ENCODE measurements at places on chromosomes 12 and 14. TPM values are rescaled to one million over a fixed set of nuclear protein-coding genes. Genes with fewer than 3 reads are reported as not detected.

GRCh38 chr14:100734031-100734990 lies 7.6 kb downstream of the DLK1 start:
- H3K4me3 ChIP-seq, result no peak overlapping the region
- no peaks in the 10 kb centered on the region for H3K36me3 ChIP-seq
- no peak overlapping the region for H3K27ac ChIP-seq
- H3K27me3 ChIP-seq, result peaks cover 1% of the 10 kb centered on the region

DNA sequence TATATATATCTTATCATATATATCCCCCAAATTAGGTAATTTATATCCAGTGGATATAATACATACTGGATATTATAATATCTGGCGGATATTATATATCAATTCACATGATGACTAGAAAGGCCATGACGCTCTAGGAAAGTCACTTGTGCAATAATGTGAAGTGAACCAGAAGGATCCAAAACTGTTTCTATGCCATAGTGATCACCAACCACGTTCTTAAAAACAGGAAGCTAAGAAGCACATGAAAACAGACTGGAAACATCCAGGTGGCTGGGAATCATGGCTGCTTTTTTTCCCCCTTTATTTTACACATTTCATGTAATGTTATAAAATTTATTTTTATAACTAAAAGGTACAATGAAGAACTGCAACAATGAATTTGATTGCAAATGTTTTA lies 1.4 kb downstream of the GUCY2C start:
- no peak overlapping the region for H3K4me3 ChIP-seq
- no peaks in the 10 kb centered on the region for H3K4me1 ChIP-seq
- no peak for DNase-seq
- peaks cover 13% of the 10 kb centered on the region for H3K27me3 ChIP-seq
- H3K36me3 ChIP-seq, result no peaks in the 10 kb centered on the region

- H3K36me3 ChIP-seq, result no peaks in the 10 kb centered on the region
- H3K4me1 ChIP-seq, result no peaks in the 10 kb centered on the region
- no peak overlapping the region for H3K4me3 ChIP-seq
- DNase-seq, result no peak
- no peak overlapping the region for H3K27ac ChIP-seq
Observed at GRCh38 chr12:27610374-27610773, 85.9 kb upstream of the REP15 start.

DNA sequence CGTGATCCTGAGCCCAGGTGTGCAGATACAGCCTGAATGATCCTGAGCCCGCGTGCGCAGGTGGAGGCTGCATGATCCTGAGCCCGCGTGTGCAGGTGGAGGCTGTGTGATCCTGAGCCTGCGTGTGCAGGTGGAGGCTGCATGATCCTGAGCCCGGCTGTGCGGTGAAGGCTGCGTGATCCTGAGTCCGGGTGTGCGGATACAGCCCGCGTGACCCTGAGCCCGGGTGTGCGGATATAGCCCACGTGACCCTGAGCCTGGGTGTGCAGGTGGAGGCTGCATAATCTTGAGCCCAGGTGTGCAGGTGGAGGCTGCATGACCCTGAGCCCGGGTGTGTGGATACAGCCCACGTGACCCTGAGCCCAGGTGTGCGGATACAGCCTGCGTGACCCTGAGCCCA lies 20.3 kb downstream of the BRF1 start:
- H3K36me3 ChIP-seq, result peaks cover 5% of the 10 kb centered on the region
- peaks cover 19% of the 10 kb centered on the region for H3K4me1 ChIP-seq
- DNase-seq, result no peak
- no peaks in the 10 kb centered on the region for H3K27me3 ChIP-seq

The CCDC38 gene
- 0.24 TPM for total RNA-seq

DNA sequence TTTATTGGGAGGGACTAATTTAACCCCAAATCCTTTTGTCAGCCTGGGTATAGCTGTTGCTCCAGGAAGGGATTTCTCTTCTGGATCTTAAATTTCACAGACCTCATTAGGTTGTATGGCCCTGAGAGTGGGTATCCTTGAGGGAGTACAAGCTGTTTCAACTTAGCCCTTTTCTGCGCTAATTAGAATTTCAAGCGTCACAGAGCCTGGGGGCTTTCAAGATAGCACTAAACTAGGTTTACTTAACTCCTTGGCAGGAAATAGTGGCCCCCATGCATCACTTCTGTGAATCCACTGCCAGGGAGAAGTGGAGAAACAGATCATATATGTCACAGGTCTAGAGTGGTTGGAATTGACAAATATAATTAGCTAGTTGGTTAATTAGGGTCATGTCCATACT lies 5.9 kb upstream of the PDE1B start:
- H3K27me3 ChIP-seq, result no peaks in the 10 kb centered on the region
- no peak for DNase-seq
- peaks cover 12% of the 10 kb centered on the region for H3K4me1 ChIP-seq

The CDH24 gene
- total RNA-seq, result 1.1 TPM

- DNase-seq, result no peak
- no peaks in the 10 kb centered on the region for H3K27me3 ChIP-seq
Observed at GRCh38 chr12:121299662-121300061, 3.2 kb upstream of the CAMKK2 start.

DNA sequence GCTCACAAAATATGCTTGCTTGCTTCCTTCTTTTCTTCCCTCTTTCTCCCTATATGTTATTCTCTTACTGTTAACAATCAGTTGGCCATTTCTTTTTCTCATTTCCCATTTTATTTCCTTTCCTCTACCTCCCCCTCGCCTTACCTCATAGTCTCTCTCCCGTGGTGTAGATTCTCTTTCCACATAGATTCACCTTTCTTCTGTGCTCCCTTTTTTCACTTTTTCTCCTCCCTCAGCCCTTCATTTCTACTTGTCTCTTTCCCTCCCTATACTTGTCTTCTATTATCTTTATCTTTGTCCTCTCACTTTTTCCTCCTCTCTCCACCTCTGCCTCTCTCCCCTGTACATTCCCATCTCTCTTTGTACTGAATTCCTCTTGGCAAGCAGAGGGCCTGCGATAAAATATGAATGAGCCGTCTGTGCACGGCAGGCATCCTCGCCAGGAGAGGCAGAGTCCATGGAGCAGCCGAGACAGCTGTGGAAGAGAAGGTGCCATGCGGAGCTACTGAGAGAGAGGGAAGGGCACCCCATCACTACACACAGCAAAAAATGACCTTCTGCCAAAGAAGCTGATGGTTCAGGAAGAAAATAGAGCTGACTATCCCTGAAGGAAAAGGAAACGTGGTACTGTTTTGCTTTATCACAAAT lies 12.1 kb downstream of the C14orf93 start:
- H3K36me3 ChIP-seq, result no peaks in the 10 kb centered on the region
- H3K27me3 ChIP-seq, result no peaks in the 10 kb centered on the region
- H3K4me3 ChIP-seq, result no peak overlapping the region
- no peak for DNase-seq
- H3K27ac ChIP-seq, result no peak overlapping the region
- H3K4me1 ChIP-seq, result peaks cover 9% of the 10 kb centered on the region

The C14orf132 gene
- 4.6 TPM for total RNA-seq

DNA sequence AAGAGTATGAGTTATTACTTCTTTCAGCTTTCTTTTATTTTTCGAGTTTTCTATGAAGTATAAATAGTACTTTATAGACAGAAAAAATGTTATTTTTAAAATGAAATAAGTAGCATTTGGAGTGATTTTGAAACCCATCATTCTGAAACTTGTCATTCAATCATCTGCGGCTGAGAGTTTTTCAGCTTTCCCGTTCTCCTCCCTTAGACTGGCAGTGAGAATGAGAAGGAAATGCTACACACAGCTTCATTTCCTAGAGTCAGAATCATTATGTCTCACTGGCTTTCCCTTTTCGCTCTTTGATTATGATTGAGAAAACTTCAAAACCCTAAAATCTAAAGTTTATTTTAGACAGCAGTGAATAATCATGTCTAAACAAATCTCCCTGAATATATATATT lies 33.7 kb upstream of the GNPNAT1 start:
- no peak overlapping the region for H3K27ac ChIP-seq
- peaks cover 3% of the 10 kb centered on the region for H3K27me3 ChIP-seq
- peak; percentile 15 for DNase-seq
- peaks cover 5% of the 10 kb centered on the region for H3K4me1 ChIP-seq
- no peak overlapping the region for H3K4me3 ChIP-seq
- no peaks in the 10 kb centered on the region for H3K36me3 ChIP-seq

DNA sequence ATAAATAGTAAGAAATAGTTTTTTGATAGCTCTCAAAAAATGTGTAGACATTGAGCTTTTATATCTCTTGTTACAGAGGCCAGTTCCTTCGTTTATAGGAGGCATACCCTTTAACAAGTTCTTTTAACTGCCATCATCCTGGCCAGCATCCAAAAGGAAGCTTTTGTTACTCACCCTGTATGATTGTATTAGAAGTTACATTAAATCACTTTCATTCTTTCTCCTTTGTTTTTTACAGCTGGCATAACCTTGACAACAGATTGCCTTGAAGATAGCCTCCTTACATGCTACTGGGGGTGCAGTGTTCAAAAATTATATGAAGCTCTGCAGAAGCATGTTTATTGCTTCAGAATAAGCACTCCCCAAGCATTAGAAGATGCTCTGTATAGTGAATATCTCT lies 20.1 kb downstream of the CGRRF1 start:
- H3K36me3 ChIP-seq, result peaks cover 10% of the 10 kb centered on the region
- H3K27ac ChIP-seq, result no peak overlapping the region
- DNase-seq, result no peak
- H3K4me1 ChIP-seq, result peaks cover 2% of the 10 kb centered on the region

DNA sequence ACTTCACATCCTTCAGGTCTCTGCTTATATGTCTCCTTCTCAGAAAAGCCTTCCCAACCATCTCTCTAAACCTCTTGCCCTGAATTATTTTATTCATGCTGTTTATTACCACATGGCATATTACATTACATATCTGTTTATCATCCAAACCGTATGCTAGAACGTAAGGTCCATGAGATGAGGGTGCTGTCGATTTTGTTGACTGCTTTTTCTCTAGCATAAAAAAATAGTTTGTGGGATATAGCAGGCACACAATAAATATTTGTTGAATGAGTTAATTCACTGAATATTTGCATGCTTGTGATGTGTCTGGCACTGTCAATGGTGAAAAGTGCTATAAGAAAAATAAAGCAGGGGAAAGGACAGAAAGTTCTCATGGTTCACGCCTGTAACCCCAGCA lies 22.9 kb downstream of the SAMD4A start:
- peaks cover 9% of the 10 kb centered on the region for H3K4me1 ChIP-seq
- H3K27ac ChIP-seq, result no peak overlapping the region
- no peaks in the 10 kb centered on the region for H3K36me3 ChIP-seq
- H3K4me3 ChIP-seq, result no peak overlapping the region

- no peaks in the 10 kb centered on the region for H3K4me1 ChIP-seq
- no peaks in the 10 kb centered on the region for H3K27me3 ChIP-seq
- no peak overlapping the region for H3K4me3 ChIP-seq
Observed at GRCh38 chr12:76698966-76699365, 64.9 kb upstream of the ZDHHC17 start.

All from activated CD4-positive, alpha-beta memory T cell treated with anti-CD3 and anti-CD28 coated beads for 36 hours (primary cell).